ENCODE measurements at places on chromosomes 5 and 9.

DNA sequence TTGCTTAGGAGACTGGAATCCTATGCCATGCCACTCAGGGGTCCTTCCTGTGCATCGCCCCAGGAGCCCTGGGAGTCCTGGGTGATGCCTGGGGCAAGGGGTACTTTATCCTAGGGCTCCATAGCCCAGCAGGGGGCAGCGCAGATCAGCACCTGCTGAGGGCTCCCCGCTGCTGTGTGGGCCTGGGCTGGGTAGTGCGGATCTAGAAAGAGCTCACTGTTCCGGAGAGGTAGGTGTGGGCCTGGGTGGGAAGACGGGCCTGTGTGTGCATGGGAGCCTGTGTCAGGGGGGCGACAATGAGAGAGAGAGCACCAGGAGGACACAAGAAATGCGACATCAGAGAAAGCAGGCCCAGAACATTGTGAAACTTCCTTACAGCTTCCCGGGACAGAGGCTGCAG lies 11.4 kb upstream of the DAB2IP start:
- no peak for DNase-seq

DNA sequence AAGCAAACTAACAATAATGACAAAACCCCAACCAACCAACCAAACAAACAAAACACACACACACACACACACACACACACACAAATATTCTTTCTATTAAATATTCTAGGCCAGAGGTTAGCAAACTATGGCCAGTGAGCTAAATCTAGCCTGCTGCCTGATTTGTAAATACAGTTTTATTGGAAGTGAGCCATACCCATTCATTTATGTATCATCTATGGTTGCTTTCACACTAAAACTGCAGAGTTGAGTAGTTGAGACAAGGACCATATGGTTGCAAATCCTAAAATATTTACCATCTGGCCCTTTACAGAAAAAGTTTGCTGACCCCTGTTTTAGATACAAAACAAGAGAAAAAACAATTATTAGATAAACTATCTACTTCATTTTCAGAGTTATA lies 620.5 kb upstream of the SEMA6A start:
- no peak for DNase-seq

DNA sequence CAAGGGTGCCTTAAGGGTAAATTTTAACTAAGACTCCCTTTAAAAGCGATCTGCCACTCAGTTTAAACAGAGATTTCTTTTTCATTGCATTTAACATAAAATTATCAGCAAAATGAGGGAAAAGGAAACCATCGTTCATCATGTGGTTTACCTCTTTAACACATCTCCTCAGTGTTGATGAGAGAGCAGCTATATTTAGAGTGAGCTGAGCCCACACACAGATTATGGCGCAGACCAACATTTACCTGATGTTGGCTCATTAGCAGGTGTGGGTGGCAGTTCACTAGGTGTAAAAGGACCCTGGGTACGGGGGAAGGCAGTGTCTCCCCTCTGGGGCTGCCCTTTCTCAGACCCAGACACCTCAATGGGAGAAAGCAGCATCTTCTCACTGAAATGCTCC lies 149.8 kb downstream of the ENTREP1 start:
- no peak for DNase-seq

- no peak for DNase-seq
These were observed 484.8 kb downstream of the ZSWIM6 start for GRCh38 chr5:61816585-61817450.

- DNase-seq = peak; percentile 61
These were observed 86.6 kb downstream of the FEM1C start for GRCh38 chr5:115458003-115458409.

DNA sequence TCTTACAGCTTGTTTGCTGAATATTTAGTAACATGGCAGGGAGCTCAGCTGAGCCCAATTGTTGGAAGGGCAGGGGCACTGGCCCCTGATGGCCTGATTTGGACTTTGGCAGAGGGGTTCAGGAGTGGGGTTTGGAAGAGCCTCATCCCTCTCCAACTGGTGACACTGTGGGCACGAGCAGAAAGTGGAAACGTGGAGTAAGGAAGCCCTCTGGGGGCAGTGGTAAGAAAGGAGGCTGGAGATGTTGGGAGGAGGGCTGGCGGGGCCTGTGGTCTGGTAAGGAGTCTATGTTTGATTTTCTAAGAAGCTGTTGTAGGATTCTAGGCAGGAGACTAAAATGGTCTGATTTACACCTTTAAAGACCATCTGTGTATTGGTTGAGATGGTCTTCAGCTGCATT lies 208.9 kb downstream of the HSPA4 start:
- DNase-seq = no peak

DNA sequence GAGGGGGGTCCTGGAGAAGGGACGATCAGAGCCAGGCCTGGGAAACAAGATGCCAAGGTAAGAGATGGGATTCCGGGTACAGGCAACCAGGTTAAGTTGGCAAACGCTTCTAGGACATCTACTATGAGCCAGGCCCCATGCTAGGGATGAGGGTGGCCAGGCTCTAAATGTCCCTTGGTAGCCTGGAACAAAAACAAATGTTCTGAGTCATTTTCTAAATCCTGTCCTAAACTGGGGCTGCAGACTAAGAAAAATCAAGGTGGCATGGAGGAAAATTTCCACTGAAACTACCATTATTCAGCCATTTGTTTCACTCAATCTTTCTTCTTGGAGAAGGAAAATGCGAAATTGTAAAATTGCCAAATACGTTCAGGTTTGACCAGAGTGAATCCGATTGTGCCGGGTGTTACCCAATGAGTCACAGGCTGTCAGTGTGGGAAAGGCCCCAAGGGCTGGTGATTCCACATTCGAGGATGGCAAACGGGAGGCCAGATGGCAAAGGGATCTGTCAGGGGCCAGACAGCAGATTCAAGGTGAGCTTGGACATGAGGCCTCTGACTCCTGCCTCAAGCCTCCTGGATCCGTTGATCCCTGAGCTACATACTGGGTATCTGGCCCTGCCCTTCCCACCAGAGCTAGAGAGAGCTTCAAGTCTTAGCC lies 57.6 kb downstream of the PAX5 start:
- DNase-seq = no peak

DNA sequence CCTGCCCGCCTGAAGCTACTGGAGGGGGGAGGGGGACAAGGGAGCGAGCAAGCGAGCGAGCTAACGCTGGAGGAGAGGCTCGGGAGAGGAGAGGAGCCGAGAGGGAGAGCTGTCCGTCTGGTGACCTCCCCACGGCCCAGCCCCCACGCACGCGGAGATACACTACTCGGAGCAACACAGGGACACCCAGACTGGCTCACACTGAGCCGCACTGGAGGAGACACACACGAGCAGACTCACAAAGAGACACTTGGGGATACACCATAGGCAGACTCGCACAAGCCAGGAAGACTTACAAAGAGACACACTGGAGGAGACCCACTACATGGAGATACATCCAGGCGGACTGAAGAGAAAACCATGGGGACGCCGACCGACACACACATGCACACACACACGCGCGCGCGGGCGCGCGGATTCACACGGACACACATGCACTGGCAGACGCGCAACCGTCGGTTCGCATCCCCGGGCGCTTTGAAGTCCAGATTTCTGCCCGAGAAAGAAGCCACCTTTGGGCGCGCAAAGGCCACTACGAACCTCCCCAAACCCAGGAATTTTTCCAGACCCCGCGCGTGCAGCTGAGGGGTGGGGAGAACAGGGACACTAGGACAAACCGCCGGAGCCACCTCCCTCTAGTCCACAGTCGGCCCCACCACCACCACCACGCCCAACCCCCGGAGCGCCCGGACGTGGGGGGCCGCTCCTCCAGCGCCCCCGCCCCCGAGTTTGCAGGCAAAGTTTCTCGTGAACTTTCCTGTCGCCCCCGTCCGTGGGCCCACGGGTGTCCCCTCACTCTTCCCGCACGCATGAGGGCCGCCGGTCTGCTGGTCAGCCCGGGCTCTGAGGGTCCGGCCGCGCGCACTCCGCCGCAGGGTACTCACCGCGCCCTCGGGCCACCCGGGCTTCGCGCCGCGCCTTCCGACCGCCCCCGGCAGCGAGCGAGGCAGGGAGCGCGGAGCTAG lies 571 bp downstream of the CNTFR start:
- DNase-seq = no peak

DNA sequence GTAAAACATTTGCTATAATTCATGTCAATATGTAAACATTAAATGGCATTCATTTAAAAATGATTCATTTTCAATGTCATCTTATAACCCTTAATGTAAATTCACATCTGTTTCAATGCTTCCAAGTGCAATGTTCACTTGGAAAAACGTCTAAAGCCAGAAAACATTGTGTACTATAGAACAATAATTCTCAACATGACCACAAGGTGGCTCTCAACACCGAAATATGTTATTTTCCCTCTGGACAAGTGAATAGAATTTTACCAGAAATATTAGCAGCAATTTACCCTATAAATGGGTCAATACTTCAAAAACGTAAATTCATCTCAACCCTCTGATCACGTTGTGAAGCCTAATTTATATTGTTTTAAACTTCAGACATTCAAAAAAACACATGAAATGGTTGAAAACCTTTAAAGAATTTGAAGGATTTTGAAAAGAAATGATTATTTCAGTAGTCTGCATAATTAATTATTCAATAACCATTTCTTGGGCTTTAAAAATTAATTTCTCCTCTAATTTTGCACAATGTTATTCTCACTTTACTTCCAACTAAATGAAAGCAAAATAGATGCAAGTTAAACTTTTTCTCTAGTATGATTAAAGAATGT lies 11.0 kb downstream of the CDH10 start:
- DNase-seq = peak; percentile 10

DNA sequence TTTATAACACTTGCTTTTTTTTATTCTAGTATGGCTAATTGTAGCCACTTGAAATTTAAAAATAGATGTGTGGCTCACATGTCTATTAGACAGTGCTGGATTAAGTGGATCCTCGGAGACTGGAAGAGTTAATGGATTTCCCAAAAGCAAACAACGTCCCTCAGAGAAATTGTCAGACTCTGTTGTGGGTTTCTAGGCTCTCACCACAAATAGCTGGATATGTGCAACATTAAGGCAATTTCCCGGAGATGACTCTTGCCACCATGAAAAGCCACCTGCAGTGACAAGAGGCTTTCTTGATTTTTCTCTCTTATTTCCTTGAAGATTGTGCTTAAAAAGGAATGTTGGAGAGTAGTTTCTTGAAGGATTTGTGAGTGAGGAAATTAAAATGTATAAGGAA lies 43.2 kb downstream of the TMEM167A start:
- peak; percentile 79 for DNase-seq

DNA sequence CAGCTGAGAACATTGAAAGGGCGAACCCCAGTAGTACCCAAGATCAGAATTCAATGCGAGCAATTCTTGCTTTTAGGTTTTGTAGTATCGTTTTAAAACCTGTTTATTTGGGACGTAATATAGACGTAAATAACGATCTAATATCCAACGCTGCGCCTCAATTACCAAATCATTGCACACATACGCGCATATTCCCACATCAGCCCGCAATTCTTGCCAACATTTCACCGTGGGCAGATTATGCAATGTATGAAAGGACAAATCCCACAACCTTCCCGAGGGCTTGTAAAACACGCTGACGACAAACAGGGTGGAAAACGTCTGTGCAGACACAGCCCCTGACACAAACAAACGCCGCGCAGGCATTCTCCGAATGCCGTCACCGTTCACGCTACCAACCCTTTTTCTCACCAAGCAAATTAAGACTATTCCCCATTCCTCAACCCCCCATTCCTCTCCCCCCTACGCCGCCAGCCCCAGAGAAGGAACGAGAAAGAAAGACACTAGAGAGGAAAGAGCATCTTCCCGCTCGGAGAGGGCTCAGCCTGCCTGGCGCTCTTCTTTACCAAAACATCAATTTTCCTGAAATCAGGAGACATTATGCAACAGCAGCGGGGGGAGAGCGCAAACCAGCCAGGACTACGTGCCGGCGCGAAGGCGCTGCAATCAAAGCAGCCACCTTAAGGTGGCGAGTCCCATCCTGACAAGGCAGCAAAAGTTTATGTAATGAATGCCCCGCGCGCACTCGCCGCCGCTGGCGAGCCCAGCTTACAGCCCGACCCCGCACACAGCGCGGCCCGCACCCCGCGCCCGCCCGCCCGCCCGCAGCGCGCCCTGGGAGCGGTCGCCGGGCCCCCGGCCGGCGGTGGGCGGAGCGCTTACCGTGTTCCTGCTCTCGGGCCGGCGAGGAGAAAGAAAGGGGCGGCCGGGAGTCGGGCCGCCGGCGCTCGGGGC lies 597 bp downstream of the NFIL3 start:
- no peak for DNase-seq

DNA sequence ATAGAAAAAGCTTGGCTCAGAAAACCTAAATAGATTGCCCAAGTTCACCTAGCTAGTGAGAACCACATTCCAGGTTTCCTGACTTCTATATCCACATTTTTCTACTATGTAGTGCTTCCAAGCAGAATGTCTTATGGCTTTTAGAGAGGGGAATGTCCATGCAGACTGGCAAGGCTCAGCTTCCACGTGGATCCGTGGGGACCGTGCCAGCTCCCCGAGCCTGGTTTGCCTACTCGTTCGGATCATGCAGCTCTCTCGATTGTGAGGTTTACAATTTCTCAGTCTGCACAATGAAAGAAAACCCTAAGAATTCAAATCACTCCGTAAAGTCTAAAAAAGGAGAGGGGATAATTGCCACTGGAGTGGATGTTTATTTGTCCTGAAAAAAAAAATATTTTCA lies 256.5 kb upstream of the NR4A3 start:
- DNase-seq = no peak

DNA sequence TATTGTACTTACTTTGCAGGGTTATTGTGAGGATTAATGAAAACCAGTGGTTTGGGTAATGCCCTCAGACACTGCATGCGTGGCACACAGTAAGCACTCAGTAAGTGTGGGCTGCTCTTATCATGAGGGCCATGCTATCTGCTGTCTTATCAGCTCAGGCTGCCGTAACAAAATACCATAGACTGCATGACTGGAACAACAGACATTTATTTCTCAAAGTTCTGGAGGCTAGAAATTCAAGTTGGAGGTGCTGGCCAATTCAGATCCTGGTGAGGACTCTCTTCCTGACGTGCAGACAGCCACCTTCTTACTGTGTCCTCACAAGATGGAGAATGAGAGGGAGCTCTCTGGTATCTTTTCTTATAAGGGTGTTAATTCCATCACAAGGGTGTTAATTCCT lies 23.9 kb upstream of the SH3PXD2B start:
- DNase-seq = no peak

DNA sequence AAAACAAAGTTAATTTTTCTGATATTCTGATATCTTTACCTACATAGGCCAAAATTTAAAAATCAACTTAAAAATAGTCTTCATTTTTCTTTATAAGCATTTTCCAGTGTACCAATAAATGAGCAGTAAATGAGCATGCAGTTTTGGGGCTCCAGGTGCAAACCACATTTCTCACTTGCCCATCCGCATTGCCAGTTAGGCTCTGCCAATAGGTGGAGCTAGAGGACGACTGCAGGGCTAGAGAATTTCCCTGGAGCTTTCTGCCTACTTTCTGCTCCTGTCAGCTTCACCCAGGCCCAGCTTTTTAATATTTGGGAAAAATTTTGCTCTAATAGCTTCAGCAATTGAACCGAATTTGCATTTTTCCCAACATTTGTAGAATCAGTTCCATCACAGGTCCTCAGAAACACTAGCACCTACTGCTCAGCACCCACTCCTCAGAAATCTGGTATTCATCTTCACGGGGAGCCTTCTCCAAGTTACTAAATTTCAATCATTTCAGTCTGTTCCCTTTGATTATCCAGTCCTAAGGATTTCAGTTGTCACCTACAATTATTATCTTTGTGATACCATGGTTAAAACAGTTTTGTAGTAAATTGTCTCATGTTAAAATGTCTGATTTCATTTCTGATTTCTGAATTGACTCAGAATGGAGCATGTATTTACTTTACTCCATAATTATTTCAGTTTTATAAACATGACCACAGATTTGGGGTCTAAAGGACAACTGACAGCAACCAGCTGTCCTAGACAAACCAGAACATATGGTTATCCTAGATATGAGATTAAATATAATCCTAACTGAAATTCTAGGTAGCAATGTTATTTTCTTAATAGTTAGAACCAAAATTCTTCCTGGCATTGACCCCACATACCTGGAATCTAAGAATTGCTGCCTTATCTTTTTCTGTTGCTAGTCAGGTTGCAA lies 104.6 kb upstream of the FAM174A start:
- DNase-seq = no peak

Data from NCI-H1436 treated with DMSO at 0.1 percent for 48 hours (cell line).